Vagina (tissue), 2 donors: ENCODE measurements at places on chromosomes 2 and 18.

- no peak for DNase-seq
These were observed 353.9 kb downstream of the CYRIA start for GRCh38 chr2:16311521-16312440.

- DNase-seq: no peak
These were observed 76.6 kb upstream of the GPC1 start for GRCh38 chr2:240358821-240359397.

DNA sequence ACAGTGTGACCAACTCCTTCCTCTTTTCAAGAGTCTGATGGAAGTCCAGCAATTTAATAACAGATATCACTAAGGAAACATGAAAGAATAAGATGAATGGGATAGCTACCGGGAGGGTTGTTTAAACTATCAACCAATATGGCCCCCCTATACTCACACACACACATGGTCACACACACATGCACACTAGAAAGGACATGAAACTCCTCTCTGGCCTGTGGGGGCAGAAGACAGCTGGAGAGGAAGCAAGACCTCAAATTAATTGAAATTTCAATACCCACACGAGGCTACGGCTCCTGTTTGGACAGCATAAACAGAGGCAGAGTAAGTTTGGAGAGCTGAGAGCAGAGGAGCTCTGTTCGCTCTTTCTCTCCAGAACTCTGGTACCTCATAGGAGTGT, 34.7 kb upstream of the REEP1 start:
- DNase-seq: no peak

- DNase-seq: no peak
These were observed 150.4 kb upstream of the CYRIA start for GRCh38 chr2:16816016-16816415.

- no peak for DNase-seq
These were observed 184.2 kb upstream of the COL3A1 start for GRCh38 chr2:188789951-188790350.

DNA sequence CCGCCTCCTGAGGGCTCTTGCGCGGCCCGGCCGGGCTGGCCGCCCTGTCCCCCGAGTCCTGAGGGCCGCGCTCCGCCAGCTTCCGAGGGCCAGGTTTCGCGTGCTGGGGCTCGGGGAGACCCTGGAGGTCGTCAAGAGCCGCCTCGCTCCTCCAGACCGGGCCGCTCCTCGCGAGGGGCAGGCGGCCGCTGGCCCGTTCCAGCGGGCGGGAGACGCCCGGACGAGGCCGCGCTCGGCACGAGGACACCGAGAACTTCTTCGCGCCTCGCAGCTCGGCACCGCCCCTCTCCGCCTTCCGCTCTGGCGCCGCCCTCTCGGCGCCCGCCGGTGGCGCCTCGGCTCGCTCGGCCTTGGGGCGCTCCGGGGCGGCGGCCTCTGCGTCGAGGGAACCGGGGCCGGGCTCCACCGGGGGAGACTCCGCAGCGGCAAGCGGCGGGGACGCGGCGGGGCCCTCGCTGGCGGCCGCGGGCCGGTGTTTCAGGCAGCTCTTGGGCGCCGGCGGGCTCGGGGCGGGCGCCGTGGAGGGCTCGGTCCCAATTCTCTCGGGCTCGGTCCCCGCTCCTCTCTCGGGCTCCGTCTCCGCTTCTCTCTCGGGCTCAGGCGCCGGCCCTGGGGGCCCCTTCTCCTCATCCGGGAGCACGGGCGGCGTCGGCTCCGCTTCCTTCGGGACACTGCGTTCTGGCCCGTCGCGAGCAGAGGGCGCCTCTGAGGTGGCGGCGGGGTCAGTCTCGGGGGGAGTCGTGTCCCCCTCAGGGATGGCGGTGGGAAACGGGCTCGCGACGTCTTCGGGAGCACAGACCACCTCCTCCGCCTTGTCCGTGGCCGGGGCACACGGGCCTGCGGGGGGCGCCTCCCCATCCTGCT, 91.6 kb upstream of the MGAT4A start:
- no peak for DNase-seq

DNA sequence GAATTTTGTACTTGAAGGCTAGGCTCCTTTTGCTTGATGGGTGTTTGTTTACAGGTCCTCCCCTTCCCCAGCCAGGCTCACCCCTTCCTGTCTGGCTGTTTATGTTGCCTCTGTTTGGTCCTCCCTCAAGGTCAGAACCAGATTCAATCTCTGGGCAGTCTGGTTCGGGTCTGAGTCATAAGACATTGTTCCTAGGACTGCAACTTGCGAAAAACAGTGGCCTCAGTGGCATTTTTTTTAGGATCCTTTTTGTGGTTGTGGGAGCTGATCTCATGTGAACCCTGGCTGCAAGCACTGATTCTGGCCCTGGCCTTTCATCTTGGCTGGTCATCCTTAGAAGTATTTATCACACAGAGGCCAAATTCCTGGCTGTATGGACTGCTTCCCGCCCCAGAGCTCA, 370.4 kb downstream of the CLIP4 start:
- no peak for DNase-seq

DNA sequence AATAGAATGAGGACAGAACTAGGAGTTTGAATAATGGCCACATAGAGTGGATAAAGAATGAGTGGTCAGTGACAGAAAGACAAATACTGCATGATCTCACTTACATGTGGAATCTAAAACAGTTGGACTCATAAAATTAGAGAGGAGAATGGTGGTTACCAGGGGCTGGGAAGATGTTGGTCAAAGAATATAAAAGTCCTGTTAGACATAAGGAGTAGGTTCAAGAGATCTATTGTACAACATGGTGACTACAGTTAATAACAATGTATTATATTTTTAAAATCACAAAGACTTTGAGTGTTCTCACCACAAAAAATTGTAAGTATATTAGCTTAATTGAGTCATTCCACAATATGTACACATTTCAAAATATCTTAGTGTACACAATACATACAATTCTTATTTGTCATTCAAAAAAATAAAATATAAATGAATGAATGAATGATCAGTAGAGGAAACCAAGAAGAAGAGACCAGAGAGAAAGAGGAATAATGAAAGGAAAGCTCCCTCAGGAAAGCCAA, 177.9 kb upstream of the VRK2 start:
- DNase-seq: no peak

- DNase-seq: no peak
These were observed 558 bp downstream of the TTC39C start for GRCh38 chr18:24014986-24015638.

GRCh38 chr18:23270986-23271680, 135.8 kb downstream of the CABLES1 start:
- no peak for DNase-seq
